ENCODE measurements at places on chromosomes 3 and 15.
A peak's percentile ranks its signal among the peaks of the same experiment; 100 is the strongest.

GRCh38 chr3:129576514-129577352, 29.7 kb downstream of the PLXND1 start:
- H3K4me1 ChIP-seq: no peaks in the 10 kb centered on the region
- H3K4me3 ChIP-seq: no peak overlapping the region
- no peak for DNase-seq
- H3K36me3 ChIP-seq: peaks cover 27% of the 10 kb centered on the region
- no peaks in the 10 kb centered on the region for H3K27me3 ChIP-seq

DNA sequence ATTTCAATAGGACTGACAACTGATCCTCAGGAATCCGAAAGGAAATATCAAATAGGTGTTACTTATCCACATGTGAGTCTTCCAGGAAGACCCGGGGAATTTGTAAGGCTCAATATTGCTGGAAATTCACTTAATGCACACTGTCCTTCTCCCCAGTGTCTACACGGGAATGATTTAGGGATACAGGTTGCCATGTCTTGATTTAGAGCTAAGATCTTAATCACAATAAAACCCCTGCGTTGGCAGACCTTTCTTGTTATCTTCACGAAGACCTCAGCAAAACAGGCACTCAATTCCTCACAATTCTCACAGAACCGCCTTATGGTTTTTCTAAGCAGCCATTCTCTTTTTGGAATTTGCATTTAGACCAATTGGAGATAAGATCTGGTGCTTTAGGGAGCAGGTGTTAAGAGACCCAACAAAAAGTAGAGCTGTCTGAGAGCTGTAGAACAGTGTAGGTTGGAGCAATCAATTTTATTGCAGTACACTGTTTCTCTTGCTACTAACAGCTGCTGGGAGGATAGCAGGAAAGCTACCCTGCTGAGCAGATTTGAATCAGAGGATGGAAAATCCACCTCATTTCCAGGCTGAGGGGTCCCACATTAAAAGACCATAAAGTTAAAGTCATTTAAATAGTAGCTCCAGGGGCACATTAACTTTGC, 925.7 kb downstream of the EPHA3 start:
- no peak overlapping the region for H3K27ac ChIP-seq
- no peak for DNase-seq
- H3K36me3 ChIP-seq: peaks cover 1% of the 10 kb centered on the region
- H3K27me3 ChIP-seq: no peaks in the 10 kb centered on the region
- no peak overlapping the region for H3K4me3 ChIP-seq

GRCh38 chr15:83380682-83381081, 66.5 kb upstream of the SH3GL3 start:
- no peaks in the 10 kb centered on the region for H3K36me3 ChIP-seq
- peaks cover 7% of the 10 kb centered on the region for H3K4me1 ChIP-seq
- DNase-seq: no peak
- no peak overlapping the region for H3K27ac ChIP-seq
- peaks cover 4% of the 10 kb centered on the region for H3K27me3 ChIP-seq

GRCh38 chr3:96347289-96347688, 467.1 kb upstream of the EPHA6 start:
- H3K4me1 ChIP-seq: no peaks in the 10 kb centered on the region
- no peak overlapping the region for H3K27ac ChIP-seq
- no peaks in the 10 kb centered on the region for H3K27me3 ChIP-seq
- H3K4me3 ChIP-seq: no peak overlapping the region
- no peak for DNase-seq

GRCh38 chr3:170814822-170815221, 55.2 kb downstream of the RPL22L1 start:
- no peaks in the 10 kb centered on the region for H3K27me3 ChIP-seq
- no peak overlapping the region for H3K27ac ChIP-seq
- H3K4me3 ChIP-seq: no peak overlapping the region
- peaks cover 16% of the 10 kb centered on the region for H3K4me1 ChIP-seq
- DNase-seq: no peak

DNA sequence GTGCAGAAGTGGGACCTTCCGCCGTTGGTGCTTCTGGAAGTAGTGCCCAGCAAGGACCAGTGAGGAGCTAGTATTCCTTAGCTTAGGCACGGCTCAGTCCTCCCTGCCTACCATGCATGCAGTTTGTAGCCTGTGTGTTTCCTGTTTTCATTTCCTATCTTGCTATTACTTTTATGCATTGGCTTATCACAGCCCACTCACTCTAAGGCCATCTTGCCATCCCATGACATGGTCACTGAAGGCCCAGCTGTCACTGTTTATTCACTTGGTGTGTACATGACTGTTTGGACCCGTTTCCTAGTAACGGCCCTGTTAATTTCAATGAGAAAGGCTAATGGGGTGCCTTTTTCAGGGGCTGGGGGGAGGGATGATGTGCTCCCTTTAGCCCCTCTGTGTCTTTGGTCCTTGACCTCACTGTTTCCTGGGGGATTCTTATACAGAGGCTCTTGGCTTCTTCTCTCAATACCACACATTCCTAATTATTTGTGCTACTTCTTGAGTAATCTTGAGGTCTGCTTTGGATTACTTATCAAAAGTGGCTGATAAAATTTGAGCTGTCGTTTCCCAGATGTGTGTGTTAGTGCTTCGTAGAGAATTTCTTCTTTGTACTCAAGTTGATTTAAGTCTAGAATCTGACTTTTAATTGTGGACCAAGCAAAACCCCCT, 24.5 kb upstream of the TRAK1 start:
- peak overlapping the region; percentile 96 for H3K27ac ChIP-seq
- DNase-seq: no peak
- peaks cover 81% of the 10 kb centered on the region for H3K4me1 ChIP-seq
- H3K4me3 ChIP-seq: peak overlapping the region; percentile 38

DNA sequence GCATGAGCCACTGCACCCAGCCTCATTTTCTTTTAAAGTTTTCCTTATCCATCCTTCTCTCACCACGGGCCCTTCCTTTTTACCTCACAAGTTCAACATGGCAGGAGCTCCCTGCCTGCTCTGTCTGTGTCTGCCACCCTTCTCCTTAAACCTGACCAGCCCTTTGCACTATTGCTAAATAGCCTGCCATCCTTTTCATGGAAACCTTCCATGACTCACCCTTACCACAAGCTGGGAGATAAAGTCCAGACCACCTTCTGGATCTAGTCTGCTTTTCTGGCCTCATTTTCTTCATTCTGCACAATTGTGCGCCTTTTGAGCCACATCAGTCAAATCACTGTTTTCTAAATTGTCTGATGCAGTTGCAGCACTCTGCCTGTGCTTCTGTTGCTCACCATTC, 8.9 kb downstream of the PARP14 start:
- no peak overlapping the region for H3K27ac ChIP-seq
- H3K27me3 ChIP-seq: no peaks in the 10 kb centered on the region
- H3K4me3 ChIP-seq: no peak overlapping the region
- no peaks in the 10 kb centered on the region for H3K4me1 ChIP-seq

DNA sequence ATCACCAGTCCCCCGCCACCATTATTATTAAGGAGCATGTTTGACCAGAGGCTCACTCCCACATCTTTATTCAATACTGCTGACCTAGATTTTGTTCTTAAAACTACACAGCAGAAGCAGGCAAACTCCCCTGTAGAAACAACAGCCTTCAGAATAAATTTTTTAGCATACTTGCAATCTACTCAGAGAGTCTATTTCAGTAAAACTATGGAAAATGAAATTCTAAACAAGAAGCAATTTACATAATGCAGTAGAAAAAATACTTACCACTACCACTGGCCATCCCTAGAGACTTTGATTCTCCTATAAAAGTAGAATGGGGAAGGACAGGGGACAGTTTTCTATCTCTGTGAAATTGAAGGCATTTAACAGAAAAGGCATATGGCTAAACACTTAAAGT, 76.0 kb downstream of the MAP4 start:
- H3K4me3 ChIP-seq: no peak overlapping the region
- H3K27ac ChIP-seq: no peak overlapping the region
- peaks cover 14% of the 10 kb centered on the region for H3K4me1 ChIP-seq
- no peaks in the 10 kb centered on the region for H3K36me3 ChIP-seq
- no peaks in the 10 kb centered on the region for H3K27me3 ChIP-seq

- H3K4me3 ChIP-seq: no peak overlapping the region
- H3K27ac ChIP-seq: peak overlapping the region; percentile 89
- peaks cover 92% of the 10 kb centered on the region for H3K4me1 ChIP-seq
- H3K36me3 ChIP-seq: peaks cover 60% of the 10 kb centered on the region
Observed at GRCh38 chr3:99678023-99678422, 39.6 kb downstream of the COL8A1 start.

GRCh38 chr3:67661089-67661488, 6.7 kb upstream of the SUCLG2 start:
- no peak for DNase-seq
- H3K27me3 ChIP-seq: no peaks in the 10 kb centered on the region
- peak overlapping the region; percentile 5 for H3K27ac ChIP-seq
- H3K4me3 ChIP-seq: no peak overlapping the region

GRCh38 chr3:89787979-89788378, 680.6 kb downstream of the EPHA3 start:
- H3K4me1 ChIP-seq: no peaks in the 10 kb centered on the region
- no peak overlapping the region for H3K27ac ChIP-seq
- H3K27me3 ChIP-seq: no peaks in the 10 kb centered on the region
- no peaks in the 10 kb centered on the region for H3K36me3 ChIP-seq

DNA sequence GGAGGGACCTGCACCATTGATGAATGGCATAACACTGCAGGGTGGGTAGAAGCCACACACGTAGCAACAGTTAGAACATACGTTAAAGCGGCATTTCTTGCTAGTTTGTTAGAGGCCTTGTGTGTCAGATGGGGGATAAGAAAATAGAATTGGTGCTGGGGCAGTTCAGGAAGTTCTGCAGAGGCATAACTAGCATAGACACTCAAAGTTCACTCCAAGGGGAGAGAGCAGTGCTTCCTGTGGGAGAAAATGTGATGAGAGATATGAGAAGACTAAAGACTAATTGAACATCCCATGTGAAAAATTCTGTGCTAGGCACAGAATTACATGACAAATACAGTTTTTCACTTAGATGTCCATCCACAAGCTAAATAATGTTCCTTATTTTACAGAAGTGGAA, 327.1 kb downstream of the ZNF621 start:
- H3K27ac ChIP-seq: no peak overlapping the region
- H3K4me1 ChIP-seq: peaks cover 15% of the 10 kb centered on the region

DNA sequence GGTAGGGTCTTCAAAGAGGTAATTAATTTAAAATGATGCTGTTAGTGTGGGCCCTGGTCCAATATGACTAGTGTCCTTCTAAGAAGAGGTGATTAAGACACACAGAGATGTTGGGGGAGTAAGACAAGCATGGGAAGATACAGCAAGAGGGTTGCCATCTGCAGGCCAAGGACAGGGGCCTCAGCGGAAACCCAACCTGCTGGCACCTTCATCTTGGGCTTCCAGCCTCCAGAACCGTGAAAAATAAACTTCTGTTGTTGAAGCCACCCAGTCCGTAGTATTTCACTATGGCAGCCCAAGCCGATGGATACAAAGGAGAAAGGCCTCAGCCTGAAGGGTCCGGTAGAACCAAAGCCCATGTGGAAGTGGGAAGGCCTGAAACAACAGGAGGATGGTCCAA, 161.7 kb upstream of the UBE2E1 start:
- H3K4me3 ChIP-seq: no peak overlapping the region
- no peak for DNase-seq
- H3K27me3 ChIP-seq: no peaks in the 10 kb centered on the region
- H3K36me3 ChIP-seq: no peaks in the 10 kb centered on the region

DNA sequence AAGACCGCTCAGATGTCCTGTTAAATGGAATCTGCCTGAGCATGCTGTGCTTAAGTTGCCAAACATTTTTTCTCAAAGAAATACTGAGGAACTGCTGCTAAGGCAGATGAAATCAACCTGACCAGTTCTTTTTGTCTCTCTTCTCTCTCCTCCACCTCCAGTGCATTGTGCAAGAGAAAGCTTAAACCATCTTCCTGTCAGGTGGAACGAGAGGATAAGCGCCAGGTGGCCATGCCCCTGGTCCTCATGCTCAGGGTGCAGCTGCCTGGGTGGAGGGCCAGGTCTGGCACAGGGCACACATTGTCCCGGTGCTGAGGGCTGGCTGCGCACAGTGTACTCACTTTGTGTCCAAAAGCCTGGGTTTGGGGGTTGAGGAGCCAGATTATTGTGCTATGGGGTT, 176.2 kb upstream of the TP63 start:
- H3K36me3 ChIP-seq: no peaks in the 10 kb centered on the region
- no peak overlapping the region for H3K4me3 ChIP-seq
- peaks cover 36% of the 10 kb centered on the region for H3K4me1 ChIP-seq
- DNase-seq: no peak

DNA sequence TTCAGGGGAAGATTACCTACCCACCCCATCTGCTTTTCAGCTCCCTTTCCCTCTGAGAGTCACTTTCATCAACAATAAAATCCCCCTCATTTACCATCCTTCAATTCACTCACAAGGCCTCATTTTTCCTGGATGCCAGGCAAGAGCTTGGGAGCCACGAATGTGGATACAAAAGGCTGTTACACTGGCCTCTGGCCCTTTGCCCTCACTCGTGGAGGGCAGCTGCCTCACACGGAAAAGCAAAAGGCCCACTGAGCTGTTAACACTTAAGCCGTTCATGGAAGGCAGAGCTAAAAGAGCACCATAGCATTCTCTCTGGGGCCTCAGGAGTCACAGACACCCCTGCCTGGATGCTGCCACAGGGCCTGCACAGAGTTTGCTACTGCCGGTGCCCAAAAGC, 102.4 kb upstream of the TUSC7 start:
- peaks cover 8% of the 10 kb centered on the region for H3K27me3 ChIP-seq
- no peak overlapping the region for H3K4me3 ChIP-seq
- H3K27ac ChIP-seq: no peak overlapping the region
- no peak for DNase-seq

DNA sequence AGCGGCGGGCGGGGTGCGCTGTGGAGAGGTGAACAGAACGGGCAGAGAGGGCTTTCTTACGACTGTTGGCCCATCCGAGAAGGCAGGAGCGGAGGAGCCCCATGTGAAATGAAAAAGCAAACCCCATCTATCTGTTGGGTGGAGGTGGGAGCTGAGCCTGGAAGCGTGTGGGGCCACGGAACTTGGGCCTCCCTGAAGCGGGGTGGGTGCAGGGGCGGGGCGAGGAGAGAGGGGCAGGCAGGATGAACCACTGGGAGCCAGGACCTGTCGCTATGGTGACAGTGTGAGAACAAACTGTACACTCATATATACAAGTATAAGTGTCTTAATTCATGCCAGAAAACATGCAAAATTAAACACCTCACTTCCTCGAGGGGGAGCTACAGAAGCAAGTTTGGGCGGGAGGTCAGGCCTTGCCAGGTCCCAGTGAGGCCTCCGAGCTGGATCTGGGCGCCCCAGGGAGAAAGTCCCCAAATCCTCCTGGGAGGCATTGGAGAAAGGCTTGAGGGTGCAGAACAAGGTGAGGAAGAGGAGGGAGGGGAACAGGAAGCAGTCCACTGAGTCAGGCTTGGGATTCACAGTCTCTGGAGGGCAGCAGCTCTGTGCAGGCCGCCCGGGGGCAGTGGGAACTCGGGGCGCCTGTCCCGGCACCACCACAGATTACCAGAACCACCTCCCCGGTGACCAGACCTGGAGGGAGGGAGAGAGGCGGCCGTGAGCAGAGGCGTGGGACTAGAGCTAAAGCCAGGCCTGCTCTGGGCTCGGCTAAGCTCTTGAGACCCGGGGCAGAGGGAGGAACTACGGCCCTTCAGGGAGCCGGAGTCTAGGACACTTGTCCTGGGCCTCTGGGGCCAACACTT, 34.8 kb downstream of the RBPMS2 start:
- DNase-seq: no peak
- no peaks in the 10 kb centered on the region for H3K36me3 ChIP-seq

GRCh38 chr3:99578339-99578970, 59.9 kb upstream of the COL8A1 start:
- no peak overlapping the region for H3K27ac ChIP-seq
- no peak overlapping the region for H3K4me3 ChIP-seq
- H3K36me3 ChIP-seq: peaks cover 7% of the 10 kb centered on the region
- no peak for DNase-seq
- H3K27me3 ChIP-seq: no peaks in the 10 kb centered on the region

GRCh38 chr3:119998166-119998565, 96.1 kb downstream of the GSK3B start:
- peaks cover 39% of the 10 kb centered on the region for H3K4me1 ChIP-seq
- H3K36me3 ChIP-seq: peaks cover 15% of the 10 kb centered on the region
- no peak for DNase-seq
- H3K4me3 ChIP-seq: no peak overlapping the region
